C1 segment of cervical spinal cord (tissue), 14 donors: ENCODE measurements at places on chromosomes 6 and 20.

DNA sequence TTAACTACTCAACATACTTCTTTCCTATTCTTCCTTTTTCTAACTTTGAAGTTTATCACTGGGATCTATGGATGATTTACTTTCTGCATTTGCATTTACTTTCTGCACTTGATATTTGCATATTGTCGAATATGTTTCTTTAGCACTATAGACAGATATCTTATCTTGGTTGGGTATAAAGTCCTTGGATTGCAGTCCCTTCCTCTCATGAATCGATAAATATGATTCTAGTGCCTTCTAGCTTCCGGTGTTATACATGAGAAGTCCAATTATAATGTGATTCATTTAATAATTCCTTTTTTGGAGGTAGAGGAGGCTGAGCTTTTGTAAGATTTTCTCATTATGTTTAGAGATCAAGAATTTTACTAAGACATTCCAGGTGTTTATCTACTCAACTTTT is 321.2 kb upstream of the RUNX2 start:
- DNase-seq, result no peak

GRCh38 chr20:44471481-44471882 is 4.2 kb upstream of the TTPAL start:
- DNase-seq, result no peak

DNA sequence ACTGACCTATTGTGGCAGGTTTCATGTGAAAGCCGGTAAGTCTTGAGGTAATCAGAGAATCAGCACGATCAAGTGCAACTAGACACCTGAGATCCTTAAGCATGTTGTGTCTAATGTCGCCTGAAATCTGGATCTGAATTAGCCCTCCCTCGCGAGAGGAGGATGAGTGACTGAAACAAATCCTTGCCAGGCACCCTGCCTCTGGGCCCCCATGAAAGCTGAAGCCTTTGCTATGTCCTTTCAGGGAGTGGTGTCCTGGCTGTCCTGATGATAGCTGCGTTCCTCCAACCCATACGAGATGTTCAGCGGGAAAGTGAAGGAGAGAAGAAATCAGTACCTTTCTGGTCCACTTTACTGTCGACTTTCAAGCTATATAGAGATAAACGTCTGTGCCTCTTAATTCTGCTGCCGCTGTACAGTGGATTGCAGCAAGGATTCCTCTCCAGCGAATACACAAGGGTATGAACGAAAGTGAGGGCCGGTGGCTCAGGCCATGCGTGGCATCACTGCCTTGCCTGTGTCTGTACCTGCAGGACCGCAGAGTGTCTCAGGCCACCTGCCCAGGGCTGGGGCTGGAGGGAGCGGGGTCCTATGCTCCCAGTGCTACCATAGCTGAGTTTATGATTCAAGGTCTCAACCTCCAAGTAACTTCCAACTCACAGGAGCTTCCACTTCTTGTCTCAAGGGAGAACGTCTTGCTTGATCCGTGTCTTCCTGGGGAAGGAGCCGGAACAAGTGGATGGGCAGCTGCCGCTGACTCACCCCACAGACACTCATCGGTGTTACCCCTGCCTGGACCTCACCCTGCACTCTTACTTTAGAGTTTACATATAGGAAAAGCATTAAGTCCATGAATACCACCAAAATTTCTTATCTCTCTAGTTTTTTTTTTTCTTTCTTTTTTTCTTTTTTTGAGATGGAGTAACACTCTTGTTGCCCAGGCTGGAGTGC is 12.8 kb downstream of the UNC93A start:
- no peak for DNase-seq

DNA sequence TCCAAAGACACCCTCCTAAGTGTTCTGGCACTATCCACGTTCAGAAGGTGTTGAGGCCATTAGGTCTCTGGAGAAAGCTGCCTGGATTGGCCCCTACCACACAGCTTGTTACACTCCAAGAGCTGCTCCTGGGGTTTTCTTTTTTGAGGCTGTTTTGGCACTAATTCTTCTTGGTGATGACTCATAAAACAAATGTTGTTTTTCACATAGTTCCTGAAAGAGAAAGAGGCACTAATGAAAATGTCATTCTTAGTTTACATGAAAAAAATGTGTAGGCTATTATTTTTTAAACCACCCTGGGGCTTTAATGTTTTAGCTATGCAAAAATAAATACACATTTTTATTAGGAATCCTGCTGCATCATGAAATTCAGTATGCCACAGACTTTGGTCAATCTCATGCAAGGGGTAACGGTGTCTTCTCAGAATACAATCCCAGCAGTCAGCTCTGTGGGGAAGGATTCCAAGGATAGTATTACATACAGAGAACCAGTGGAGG is 38.1 kb downstream of the TBPL1 start:
- DNase-seq, result no peak

DNA sequence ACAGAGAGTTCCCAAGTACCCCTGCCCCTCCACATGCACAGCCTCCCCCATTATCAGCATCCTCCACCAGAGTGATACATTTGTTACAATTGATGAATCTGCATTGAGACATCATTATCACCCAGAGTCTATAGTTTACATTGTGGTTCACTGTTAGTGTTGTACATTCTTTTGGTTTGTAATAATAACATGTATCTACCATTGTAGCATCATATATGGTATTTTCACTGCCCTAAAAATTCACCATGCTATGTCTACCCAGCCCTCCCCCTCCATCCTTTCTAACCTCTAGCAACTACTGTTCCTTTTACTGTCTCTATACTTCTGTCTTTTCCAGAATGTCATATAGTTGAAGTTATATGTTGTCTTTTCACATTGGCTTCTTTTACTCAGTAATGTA is 273.9 kb upstream of the RNF217 start:
- no peak for DNase-seq

DNA sequence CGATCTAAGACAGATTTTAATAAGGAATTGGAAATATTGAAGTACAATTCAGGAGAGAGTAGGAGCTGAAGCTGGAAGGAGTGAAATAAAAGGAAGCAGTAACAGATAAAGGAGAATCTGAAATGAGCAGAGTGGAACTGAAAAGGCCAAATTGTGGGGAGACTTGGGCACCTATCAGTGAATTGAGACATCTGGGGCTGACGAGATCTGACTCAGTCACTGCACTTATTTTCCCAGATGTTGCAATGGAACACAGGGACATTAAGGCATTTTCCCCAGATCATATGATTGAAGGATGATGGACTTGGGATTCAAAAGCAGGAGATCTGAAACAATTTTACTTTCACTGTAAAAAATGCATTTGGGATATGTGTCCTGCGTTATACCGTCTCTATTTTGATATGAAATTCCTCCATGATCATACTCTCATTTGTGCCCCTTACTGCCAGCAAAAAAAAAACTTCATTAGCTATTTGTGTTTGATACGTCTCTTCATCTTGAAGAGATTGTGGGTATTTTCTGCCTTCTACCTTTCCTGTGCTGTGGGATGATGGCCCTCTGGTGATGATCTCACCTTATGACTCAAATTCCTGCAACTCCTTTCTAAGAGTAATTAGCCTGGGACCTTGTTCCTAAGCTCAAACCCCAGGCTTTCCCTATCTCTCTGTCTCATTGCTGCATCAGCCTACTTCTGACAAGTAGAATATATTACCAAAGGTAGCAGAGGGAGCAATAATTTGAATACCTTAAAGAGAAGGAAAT is 278.5 kb upstream of the MAN1A1 start:
- no peak for DNase-seq

- no peak for DNase-seq
These were observed 5.8 kb downstream of the HDGFL1 start for GRCh38 chr6:22575190-22575589.

DNA sequence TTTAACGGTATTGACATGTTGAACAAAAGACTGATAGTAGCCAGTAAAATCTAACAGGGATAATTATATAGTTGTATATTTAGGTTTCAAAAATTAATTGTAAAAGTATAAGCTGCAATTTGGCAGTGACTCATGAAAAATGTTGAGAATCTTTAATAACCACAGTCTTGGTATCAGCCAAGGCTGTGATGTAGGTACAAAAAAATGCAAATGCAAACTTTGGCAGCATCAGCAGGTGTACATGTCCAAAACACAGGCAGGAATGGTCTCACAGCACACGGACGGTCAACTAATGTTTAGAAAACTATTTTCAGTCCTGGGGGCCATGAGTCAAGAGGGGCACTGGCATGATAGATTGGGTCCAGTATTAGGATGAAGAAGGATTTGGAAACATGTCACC is 58.5 kb upstream of the BEND3 start:
- DNase-seq, result no peak

DNA sequence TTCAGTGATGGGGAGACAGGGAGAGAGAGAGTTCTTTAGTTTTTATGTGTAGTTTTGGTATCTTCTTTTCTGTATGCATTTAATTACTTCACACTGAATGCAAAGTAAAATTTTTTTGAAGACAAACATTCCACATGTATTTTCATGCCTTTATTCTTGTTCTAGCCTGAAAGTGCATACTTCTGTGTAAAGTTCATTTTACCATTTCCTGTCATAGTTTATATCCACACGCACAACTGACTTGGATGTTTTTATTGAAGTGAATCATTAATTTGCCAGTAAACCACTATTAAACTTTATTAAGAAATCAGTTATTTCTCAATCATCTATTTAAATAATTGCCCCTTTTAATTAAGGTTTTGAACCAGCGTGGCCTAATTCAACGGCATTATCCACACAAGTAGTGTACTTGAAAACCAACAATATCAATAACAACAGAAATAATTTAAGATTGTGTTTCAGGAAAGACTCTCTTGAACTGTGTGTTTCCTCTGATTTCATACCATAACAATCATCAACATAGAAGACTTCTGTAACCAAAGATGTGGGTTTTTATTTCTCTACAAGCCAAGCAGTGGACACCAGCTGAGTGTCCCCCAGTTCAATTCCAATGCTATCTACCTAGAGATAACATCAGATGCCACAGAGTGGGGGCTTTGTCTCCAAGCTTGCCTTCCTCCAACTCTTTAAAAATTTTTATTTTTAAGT is 512.7 kb upstream of the JAG1 start:
- DNase-seq, result no peak
